ENCODE measurements at places on chromosomes 2 and 18.

- DNase-seq, result no peak
These were observed 203.1 kb downstream of the INSIG2 start for GRCh38 chr2:118291251-118291880.

GRCh38 chr18:46084431-46084830 is 12.4 kb upstream of the PSTPIP2 start:
- no peak for DNase-seq

DNA sequence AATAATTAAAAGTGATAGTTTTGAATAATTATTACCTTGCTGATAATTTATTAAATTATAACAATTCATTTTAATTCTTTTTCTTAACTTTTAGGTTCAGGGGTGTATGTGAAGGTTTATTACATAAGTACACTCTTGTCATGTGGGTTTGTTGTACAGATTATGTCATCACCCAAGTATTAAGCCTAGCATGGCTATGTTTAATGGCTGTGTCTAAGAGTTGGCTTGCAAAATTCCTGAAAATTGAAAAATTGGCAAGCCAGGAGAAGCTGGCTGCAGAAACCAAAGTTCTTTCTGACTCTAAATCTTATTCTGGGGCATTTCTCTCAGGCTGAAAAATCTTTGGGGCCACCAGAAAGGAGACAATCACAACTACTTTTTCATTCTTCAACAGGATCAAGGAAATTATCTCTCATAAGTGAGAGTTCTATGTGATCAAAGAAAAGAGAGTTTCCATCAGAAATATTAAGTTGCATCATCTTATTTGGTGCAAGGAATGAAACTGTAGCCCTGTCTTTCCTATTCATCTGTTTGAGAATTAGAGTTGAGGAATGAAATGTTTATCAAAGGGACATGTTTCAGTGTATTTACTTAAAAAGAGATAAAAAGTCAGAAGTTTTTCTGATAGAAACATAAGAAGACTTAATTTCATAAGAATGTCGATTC is 412.1 kb upstream of the CDH2 start:
- no peak for DNase-seq

DNA sequence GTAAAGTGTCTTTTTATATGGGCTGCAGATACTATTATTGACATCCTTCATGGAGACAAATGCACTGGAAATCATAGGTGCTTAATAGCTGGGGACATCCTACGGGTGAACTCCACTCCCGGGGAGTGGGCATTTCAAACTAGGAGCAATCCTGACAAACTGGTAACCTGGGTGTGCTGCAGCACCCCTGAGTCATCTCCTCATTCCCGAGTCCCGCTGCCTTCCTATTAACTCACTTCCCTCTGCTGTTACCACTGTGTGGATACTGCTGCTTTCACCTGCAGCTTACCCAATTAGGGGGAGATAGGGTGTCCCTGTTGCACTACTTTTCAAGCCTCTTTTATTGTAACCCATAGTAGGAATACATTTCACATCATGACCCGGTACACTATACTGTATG is 134.2 kb downstream of the RAPGEF4 start:
- no peak for DNase-seq

DNA sequence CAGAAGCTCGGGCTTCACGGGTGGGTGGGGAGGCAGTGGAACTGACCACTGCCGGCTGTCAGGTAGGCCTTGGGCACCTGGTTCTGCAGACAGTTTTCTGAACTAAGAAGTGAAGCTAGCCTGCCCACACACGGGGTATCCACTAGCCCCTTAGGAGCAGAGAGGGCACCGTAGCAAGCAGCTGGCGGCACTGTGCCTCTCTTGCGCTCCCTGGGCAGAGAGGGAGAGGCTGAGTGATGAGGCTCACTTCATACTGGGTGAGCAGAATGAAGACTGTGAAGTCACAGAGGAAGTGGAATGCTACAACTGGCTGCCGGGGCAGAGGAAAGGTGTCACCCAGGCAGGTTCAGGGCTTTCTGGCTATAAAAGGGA is 753 bp downstream of the ITPRIPL1 start:
- peak; percentile 32 for DNase-seq

DNA sequence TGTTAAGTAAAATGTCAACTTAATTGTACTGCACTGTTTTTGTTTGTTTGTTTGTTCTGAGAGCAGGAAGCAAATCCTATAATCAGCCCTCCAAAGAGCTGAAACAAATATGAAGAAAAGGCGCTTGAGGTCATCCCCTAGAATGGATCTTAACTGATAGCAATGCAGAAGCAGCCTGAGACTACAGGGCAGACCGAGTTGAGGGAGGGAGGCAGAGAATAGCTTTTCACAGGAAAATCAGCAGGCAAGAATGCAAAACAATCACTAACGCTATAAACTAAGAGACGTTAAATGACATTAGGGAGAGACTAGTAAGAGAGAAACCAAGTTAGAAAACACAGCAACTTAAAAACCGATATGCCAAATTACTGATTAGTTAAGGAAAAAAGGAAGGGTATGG is 37.2 kb downstream of the GALNT1 start:
- DNase-seq, result no peak

GRCh38 chr2:211070547-211070946 is 514.1 kb downstream of the CPS1 start:
- DNase-seq, result no peak

DNA sequence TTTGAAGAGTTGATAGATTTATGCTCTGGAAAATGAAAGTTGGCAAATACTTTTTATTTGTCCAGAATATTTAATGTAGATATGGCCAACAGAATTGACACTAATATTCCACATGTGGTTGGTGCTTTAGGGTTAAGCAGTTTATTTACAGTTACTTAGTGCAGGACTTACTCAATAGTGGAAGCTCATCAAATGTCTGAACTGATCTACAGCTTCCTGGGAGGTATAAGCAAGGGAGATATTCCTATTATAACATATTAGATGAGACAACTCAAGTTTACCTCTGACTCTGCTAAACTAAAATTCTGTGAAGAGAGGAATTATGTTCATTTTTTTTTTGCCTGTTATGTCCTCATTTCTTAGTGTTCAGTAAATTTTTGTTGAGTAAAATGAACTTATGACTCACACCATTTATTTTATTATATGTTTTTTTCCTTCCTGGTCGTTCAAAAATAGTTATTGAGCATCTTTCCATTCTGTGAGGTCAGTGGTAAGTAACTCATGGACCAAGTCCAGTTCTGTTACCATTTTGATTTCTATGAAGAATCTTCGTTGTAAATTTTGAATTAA is 13.6 kb downstream of the ABI2 start:
- no peak for DNase-seq

GRCh38 chr2:237593596-237594320 is 3.2 kb upstream of the RAB17 start:
- DNase-seq, result no peak

DNA sequence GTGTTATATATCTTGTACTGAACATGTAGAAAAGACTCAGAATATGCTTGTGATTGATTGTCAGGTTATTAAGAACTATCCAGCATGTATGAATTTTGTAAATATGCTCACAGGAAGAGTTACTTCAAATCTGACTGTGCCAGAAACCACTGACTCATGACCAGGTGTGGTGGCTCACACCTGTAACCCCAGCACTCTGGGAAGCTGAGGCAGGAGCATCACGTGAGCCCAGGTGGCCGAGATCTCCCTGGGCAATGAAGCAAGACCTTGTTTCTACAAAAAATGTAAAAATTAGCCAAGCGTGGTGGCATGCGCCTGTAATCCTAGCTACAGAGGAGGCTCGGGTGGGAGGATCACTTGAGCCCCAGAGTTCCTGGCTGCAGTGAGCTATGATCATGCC is 126.6 kb downstream of the COMMD1 start:
- no peak for DNase-seq

DNA sequence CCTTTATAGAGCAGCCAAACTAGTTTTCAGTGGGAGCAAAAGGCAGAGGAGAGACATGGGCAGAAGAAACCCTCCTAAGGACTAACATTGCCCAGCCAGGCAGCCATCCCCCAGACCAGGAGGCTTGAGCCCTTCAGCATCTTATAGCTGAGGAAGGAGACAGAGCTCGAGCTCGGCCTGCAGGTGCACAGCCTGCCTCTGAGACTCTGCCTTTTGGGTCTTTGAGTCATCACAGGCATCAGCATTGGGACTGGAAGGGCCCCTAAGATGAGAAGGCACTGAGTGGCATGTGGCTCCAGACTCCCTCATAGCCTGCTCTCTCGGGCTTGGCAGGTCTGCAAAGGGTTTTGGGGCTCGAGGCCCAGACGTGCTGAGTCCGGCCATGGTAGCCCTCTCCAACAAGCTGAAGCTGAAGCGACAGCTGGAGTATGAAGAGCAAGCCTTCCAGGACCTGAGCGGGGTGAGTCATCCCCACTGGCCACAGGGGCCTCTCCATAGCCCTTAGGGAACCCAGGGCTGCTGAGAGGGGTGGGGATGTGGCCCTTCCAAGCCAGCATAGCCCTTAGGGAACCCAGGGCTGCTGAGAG is 84.1 kb downstream of the EPAS1 start:
- DNase-seq, result no peak

DNA sequence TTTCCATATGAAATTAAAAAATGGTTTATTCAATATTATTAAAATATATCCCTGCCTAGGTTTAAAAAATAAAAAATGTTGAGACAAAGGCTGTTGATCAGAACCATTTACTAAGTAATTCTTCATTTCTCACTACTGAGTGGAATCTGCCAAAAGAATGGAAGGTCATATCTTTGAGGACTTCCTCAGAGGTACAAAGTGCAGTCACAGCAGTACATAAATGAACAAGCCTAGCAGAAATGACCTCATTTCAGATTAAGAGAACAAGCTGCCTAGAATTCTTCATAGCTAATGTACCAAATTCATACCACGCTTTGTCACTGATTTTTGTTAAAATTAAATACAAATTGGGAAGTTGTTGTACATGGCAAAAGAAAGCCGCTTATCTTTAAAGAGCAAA is 318.9 kb upstream of the TFPI start:
- DNase-seq, result no peak

GRCh38 chr2:64228126-64228678 is 84.0 kb upstream of the PELI1 start:
- DNase-seq, result peak; percentile 58

DNA sequence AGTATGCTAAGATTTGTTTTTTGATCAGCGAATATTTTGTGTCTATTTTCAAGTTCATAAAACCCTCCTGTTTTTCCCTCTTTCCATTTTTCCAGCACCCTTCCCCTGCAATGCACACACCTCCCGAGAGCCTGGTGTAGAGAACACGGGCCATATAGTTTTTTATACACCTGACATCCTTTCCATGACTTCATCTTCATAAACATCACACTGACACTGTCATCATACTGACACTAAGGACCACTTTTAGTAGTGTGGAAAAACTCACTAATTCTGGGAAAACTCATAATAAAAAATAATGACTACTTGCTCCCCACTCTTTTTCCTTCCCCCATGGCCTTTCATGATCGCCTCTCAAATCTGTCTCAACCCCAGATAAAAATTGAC is 70.2 kb downstream of the EPHA4 start:
- no peak for DNase-seq

DNA sequence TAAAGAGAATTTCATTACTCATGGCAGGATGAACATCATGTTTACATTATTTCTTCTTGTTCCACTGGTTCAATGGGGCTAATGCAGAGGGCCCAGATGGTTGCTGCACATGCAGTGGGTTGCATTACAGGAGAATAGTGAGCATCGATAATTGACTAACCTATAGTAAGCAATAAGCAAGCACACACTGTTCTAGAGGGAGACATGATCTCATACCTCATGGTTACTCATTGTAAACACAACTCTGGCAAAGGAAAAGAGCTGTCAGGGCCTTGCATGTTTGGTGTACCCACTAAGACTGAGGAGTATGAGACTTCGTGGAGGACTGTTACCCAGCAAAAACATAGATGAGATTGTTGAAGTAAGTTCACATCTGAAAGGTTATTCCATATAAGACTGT is 885.6 kb upstream of the VRK2 start:
- DNase-seq, result no peak

DNA sequence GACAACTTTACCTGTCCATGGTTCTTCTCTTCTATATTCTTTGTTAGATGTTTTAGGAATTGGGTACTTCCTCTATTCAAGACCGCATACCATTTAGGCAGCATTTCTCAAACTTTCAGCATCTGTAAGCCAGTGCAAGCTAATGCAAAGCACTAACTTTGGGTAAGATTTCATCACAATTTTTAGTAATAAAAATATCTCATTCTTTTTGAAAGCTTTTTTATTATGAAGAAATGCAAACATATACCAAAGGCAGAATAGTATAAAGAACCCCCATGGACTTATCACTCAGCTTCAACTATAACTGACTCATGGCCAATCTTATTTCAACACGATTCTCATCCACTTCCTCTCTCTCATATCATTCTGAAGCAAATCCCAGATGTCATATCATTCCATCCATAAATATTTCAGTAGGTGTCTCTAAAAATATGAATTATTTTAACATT is 32.9 kb downstream of the INO80C start:
- DNase-seq, result no peak

GRCh38 chr2:88019985-88020384 is 3.6 kb upstream of the RNU2-63P start:
- DNase-seq, result no peak

DNA sequence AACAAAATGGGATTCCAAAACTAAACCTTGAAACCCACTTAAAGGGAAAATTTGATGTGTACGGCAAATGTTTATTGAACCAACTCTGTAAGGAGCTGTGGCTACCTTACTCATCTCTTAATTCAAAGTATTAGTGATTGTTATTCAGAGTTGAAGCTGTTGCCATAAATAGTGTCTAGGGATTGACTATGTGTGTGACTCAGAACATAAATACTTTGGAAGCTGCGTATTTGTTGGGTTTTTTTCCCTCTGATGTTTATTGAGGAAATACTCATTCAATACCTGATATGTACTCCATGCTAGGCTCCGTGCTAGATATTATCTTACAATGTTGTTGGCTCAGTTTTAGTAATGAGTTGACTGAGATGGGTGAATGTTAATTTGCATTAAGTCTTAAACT is 90.4 kb downstream of the PTRHD1 start:
- DNase-seq, result no peak

DNA sequence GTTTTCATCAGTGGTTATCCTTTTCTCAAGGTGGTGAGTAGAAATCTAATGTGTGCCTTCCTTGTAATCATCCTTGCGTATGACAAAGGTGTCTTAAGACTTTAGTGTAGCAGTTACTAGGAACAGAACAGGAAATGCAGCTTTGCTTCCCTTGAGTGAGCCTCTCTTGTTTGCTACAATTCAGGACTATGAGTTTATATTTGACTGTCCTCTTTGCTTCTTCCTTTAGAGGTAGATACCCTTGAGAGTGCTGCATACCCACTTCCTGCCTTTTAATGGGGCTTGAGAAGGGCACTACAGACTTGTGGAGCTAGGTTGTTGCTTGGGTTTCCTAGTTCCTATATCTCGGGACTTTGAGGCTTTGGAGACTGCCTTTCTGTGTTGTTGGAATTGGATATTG is 3.8 kb downstream of the KCNJ13 start:
- no peak for DNase-seq

Data from activated naive CD4-positive, alpha-beta T cell (primary cell).